ENCODE measurements at places on chromosomes 1 and 21. TPM values are rescaled to one million over a fixed set of nuclear protein-coding genes. Genes with fewer than 3 reads are reported as not detected.

DNA sequence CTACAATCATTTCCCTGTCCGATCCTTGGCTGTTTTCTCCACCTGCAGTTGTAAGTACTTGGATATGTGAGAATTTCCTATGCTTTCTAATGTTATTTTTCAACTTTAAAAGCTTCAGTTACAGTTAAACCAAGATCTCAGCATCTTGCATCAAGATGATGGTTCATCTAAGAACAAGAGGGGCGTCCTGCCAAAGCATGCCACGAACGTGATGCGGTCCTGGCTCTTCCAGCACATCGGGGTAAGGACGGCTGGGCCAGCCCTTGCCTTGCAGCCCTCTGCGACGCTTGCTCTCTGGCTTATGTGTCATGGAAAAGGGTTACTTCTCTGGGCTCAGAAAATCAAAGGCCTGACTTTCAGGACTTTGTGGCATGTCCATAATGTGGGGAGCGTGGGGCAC, 46.8 kb downstream of the PKNOX1 start:
- no peak for ATAC-seq

GRCh38 chr1:177392336-177392735, 221.6 kb downstream of the BRINP2 start:
- ATAC-seq: no peak

- no peak for ATAC-seq
These were observed 46.9 kb upstream of the ADAMTS1 start for GRCh38 chr21:26892151-26892550.

- ATAC-seq: no peak
These were observed 44.7 kb downstream of the KCNC4 start for GRCh38 chr1:110254604-110255391.

- ATAC-seq: peak; percentile 39
These were observed 18.4 kb upstream of the RPL11 start for GRCh38 chr1:23673086-23673813.

DNA sequence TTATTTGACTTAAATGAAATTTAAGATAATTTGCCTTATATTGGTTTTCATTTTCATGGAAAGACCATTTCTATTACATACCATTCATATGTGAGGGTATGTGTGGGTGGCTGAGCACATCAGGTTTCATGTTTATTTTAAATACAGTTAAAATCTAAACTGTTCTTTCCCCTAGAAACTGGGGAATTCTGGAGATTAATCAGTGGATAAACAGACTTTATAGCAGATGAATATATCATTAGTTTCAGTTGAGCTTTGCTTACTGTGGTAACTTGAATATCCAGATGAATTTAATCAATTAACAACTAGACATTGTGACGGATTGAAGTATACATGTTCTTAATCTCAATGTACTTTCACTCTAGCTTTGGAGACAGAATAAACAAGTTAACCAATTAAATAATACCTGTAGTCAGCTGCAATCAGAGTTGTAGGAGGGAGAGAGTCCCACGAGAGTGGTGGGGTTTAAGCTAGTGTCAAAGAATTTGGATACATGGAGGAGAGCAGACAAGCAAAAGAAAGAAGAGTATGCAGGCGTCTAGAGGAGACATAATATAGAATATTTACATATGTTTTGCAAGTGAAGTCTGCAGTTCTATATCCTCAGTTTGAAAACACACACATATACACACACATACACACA, 97.6 kb downstream of the PDE4B start:
- ATAC-seq: no peak

WNT2B gene
- 0.32 TPM for total RNA-seq

DNA sequence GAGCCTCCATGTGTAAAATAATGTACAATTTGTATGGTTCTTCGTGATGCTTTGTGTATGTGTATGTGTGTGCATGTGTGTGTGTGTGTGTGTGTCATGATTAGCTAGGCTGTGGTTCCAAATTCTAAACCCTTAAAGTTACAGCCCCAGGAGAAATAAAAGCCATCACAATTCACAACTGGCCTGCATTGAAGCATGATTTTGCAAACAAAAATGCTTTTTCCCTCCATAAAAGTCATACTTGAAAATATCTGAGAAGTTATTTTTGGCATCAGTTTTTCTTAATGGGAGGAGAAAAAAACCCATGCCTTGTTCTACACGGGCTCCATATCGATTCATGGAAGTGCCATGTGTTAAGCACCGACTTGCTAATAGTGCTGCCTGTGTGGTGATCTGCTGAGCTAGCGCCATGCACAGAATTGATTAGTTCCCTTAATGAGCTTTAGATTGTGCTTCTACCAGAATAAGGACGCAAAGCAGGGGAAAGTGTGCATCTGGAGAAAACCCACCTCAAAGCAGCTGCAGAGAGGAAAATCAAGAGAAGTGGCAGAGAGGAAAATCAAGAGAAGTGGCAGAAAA, 207.3 kb downstream of the DSCAM start:
- ATAC-seq: no peak

DNA sequence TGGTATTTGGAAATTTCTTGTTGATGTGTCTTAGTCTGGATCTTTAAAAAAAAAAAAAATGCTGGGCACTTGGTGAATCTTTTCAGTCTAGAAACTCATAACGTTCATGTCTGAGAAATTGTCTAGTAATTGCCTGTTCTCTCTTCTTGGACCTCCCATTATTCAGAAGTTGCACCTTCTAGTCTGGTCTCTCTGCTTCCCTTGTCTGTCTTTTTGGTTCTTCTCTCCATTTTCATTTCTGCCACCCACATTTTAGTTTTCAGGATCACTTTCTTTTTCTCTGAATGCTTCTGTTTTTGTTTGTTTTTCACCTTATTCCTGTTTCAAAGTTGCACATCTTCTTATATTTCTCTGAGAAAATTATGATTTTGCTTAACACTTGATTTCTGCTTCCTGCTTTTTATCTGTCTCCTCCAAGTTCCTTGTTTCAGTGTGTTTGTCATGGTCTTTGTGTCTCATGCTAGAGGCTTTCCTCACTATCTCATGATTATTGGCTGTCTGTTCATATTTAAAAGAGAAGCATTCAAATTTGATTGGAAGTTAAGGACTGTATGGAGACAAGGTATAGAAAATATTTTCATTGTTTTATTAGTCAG, 21.3 kb downstream of the BACE2 start:
- no peak for ATAC-seq

DNA sequence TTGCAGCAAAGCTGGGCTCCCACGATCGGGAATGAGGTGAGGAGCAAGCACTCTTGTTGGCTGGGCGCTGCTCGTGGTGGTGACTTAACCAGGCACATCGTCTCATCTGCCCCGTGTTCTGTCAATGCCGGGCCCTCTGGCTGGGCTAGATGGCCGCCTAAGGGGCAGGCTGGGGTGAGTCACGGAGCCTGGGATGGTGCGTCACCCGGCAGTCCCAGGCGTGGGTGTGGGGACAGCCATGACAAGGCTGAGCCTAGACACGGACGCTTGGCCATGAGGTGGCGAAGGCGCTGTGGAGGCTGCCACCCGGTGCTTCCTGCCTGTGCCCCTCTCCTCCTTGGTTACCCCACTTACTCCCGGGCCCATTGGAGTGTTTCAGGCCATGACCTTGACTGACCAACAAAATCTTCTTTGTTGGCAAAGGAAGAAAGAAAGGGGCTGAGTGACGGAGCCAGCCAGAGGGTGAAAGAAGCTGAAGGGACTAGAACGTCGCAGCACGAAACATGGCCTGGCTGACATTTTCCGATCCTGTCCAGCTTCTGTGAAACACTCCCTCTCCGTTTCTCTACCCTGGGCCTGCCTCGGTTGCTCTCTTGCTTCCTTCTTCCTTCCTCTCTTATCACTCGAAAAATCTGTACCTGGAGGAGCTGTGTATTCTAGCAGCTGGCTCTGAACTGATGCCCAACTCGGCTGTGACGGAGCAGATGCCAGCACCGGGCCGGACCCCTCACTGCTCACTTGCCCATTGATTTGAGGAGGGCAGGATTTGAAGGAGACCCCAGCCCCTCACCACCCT, 596 bp downstream of the CD247 start:
- peak; percentile 95 for ATAC-seq

DNA sequence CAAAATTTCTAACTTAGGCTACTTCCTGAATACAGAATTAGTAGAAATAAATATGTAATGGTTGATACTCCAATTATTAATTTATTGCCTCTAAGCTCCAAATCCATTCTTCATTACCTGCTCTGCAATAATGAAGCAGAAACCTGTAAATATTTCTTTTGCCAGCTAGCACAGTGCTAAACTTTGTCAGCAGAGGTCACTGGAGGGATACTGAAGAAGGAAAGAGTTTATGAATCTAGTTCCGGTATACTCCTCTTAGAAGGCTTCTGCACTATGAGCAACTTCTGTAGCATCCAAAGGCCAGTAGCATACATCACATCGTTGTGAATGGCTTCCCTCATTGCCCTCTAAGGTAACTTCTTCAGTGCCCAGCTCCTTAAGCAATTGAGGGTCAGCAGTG, 81.0 kb upstream of the LHX8 start:
- no peak for ATAC-seq

DNA sequence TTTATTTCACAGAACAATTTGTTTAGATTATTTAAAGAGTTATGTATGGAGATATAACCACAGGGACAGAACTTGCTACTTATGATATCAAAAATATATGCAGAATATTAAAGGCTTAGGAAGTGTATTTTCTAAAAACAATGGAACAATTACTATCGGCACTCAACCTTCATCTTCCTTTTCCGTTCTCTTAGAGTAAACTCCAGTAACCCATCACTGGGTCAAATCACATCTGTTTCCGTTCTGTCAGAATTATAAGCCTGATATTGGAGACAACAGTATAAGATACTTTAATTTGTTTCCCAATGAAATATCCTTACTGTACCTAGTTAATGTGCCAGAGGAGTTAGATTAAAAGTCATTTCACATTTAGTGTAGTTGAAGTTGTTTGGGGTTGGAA, 32.2 kb downstream of the DTL start:
- no peak for ATAC-seq

- no peak for ATAC-seq
These were observed 71.5 kb downstream of the DISP1 start for GRCh38 chr1:222886194-222886854.

SAMD11 gene
- not detected for total RNA-seq

SV2A gene
- total RNA-seq: 7.5 TPM

GRCh38 chr1:147156642-147157041, 15.6 kb downstream of the PRKAB2 start:
- ATAC-seq: no peak

- ATAC-seq: no peak
These were observed 24.8 kb downstream of the RSPH1 start for GRCh38 chr21:42471206-42471605.

DNA sequence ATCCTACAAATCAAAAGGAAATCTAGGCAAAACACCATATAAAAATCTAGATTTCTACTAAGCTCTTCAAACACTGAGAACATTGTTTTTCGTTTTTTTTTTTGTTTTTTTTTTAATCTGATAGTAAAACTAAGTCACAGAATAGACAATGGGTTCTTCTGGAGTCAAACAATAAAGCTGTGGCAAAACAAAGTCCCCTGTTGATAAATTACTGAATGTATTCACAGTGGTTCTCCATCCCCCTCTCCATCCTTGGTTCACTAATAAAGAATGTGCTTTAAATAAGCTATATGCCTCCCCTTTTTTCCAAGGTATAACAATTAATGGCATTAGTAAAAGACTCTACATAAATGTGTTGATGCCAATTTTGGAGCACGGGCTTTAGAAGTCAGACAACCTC, 16.7 kb upstream of the ATP1B1 start:
- no peak for ATAC-seq

- ATAC-seq: no peak
These were observed 1025.7 kb downstream of the PLA2G4A start for GRCh38 chr1:187854457-187854856.

KCNQ4 gene
- total RNA-seq: 0.45 TPM

DNA sequence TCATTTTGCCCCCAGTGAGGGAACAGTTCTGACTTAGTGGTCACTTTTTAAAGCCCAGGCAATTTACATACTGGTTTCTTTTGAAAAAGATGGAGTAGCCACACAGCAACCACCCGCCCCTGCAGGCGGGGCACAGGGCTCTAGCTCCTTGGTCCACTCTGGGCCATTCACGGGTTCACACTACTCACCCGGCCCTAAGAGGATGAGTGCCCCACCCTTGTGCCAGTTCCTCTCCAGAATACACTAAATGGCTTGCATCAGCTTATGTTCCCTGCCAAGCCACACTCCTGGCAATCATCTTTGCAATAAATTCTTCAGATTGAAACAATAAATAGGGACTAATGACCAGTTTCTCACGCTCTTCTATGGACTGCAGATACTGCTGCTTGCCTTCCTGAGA, 15.7 kb upstream of the ATP13A2 start:
- no peak for ATAC-seq

C1QTNF12 gene
- 1.8 TPM for total RNA-seq

- ATAC-seq: no peak
These were observed 65.8 kb upstream of the IGSF21 start for GRCh38 chr1:18041685-18042355.

SYPL2 gene
- not detected for total RNA-seq

CELA3B gene
- total RNA-seq: not detected

DNA sequence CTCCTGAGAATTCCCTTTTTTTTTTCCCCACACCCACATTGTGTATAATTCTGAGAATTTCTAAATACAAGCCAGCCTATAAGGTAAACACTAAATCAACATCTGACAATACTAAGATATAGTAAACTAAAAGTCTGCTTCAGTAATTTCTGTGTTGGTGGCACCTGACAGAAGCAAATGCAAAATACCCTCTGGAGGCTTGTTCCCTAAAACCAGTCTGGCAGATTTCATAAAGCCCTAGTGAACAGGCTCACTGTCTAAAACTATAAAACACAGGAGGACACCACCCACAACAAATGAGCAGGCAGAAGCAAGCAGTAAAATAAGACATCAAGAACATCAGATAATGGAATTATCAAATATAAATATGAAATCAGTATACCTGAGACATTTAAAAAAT, 11.5 kb downstream of the TRIM33 start:
- ATAC-seq: no peak

DNA sequence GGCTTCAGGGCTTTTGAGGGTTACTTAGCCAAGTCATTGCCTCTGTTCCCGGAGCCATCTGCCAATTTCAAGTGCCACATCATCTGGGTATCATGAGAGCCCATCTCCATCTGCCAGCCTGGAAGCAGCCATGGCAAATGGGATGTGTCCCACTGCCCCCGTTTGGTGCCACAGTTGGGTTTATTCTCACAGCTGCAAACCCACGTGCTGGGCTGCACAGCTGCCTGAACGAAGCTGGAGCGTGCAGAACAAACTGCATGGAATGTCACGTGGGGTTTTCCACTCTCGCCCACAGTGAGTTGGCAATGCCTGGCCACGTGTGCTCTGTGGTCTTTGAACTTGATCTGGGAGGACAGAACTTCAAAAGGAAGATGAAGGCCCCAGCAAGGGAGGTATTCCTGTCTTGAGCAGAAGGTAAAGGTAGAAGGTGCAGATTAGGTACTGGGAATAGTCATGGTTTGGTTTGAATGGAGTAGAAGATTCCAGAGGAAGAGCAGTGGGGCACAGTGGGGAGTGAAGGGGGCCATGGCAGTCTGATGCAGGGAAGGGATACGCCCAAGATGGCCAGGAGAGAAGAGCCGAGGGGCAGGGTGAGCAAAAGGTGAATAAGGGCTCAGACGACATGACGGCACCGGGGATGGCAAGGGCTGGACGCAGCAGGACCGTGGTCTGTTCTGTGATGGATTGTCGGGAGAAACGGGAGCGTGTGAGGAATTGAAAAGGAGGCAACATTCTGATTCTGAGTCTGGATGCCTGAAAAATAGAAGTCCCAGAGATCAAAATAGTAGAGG, 222.0 kb downstream of the KAZN start:
- no peak for ATAC-seq
